NCI-H1417 treated with DMSO at 0.1 percent for 48 hours (cell line): ENCODE measurements at places on chromosomes 7 and 10.

DNA sequence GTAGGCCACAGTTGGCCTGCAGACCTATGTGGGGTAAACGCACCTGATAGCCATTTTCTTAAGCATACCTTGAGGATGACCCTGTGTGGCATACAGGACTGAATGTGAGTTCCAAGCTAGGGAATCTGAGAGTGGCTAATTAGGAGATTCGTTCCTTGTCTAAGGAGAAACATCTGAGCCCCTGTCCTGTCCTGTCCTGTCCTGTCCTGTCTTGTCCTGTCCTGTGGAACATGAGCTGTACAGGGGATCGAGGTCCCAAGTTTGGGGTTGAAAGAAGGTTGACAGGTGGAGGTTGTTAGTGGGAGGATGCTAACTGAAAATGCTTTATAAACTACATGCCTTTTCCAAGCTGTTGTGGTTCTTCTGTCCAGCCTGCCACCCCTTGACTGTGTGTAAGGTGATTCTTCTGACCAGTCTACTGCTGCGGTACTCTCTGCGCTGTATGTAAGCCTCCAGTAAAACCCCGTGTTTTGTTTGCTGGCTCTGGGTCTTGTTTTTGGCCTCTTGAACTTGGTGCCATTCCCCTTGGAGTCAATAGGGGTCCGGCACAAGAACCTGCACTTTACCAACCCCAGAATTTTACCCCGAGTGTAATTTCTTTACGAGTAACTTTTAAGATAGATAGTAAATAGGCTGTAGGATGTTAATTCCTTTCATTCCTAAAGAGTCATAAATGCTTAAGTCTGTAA lies 26.4 kb downstream of the ZNRF2 start:
- no peak for DNase-seq

DNA sequence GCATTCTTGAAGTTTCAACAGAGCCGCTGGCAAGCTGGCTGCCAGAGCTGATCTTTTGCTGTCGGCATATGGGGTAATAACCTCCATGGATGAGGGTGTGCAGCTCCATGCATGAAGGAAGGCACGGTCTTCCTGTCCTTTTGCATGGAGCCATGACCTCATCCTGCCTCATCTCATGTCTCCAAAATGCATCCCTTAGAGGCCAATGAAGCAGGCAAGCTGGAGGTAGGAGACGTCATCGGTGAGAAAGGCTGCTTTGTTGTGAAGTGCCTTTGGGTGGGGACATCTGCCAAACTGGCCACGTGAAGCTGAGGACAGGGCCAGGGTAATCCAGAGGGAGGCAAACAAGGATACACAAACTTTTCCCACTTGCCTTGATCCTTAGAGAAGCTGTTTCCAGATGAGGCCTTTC lies 161.5 kb upstream of the TBX20 start:
- no peak for DNase-seq

DNA sequence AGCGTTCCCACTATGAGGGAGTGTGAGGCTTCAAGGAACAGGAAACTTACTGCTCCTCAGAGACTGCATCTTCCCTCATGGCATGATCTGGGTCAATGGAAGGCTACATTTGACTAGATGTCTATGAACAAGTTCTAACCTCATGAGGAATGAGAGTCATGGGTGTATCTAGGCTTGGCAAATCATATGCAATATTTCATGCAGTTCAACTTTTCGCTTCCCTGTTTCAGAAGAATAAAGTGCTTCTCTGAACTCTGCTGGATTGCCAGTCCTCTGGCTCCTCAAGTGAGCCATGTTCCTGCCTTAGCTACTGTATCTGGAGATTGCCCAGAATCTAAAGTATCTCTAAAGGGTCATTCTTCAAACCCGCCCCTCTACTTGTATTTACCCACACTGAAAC lies 54.3 kb upstream of the SEMA3A start:
- no peak for DNase-seq

DNA sequence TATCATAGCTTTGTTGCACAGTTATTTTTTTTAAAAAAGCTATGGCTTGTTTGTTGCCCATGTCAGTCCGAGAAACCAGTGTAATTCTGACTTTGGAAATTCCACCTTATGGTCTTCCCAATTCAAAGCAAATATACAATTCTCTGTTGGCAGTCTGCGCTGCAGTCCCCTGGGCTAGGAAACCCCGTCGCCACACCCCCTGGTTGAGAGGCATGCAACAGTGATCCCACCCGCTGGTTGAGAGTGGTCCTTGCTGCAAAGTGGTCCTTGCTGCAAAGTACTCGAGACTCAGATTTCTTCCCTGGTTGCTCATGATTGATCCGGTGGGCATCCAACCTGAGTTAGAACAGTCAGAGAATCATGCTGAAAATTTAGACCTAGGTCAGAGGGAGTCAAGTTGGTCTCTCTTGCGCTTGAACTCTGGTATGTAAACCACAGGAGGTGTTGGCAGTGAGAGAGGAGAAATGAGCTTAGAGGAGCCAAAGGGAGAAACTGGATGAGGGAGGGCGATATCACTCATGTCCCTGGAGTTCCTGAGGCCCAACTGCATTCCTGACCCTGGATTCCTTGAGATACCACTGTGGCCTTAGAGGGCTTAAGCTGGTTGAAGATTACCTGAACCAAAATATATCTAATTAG lies 45.0 kb upstream of the STK17A start:
- no peak for DNase-seq

DNA sequence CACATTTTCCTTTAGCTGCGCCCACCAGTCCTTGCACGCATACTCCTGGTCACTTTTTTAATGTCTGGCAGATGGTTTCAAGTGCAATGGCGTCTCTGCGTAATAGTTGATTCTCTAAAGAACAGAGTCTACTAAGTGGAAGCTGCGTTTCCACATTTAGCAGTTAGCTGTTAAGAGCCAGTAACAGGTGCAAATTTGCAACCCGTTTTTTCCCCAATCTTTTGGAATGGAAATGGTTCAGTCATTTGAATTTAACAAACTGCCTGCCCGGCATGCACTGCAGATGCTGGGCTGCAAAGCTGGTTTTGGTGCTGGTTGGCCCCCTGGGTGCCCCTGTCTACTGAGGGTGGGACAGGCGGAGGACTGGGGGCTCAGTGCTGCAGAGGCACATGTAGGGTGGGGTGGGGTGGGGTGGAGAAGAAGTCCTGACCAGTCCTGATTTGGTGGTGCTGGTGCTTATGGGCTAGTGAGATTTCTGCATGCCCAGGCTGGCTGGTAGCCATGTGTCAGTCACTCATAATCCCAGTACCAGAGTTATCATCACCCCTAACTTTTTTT lies 43.9 kb downstream of the CUX1 start:
- DNase-seq, result no peak

DNA sequence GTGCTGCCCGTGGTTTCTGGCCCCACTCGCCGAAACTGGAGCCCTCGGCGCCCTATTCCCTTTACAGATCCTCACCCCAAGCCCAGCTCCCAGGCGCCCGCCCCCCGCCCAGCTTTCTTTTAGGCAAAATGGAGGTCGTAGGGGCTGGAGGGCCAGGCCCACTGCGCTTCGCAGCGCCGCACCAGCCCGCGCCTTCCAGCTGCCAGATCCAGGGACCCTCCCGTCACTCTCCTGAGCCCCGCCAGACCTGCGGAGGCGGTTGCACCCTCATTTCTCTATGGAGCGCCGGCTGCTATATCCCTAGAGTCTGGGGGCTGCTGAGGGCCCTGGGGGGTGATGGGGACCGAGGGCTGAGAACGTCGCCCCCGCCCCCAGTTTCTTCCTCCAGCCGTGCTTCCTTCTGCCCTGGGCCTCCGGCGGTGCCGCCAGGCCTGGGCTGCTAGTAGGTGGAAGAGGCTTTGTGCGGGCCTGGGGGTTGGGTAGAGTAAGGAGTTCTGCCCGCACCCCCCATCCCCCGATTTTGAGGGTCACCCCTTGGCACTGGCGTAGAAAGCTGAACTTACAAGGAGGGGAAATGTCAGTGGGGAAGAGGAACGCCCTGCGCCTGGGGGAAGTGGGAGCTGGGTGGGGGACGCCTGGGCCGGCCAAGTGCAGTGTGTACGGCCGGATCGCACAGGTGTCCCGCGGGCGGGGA lies 1.0 kb downstream of the GNB2 start:
- no peak for DNase-seq
